Fibroblast of lung (primary cell): ENCODE measurements at places on chromosomes 2 and 18. TPM values are rescaled to one million over a fixed set of nuclear protein-coding genes. Genes with fewer than 3 reads are reported as not detected.

Gene TDRD15
- total RNA-seq: not detected in 2 replicates

Gene PROKR1
- not detected in 2 replicates for total RNA-seq

Gene TMEM247
- total RNA-seq: not detected in 2 replicates

Gene LHCGR
- not detected in 2 replicates for total RNA-seq

Gene ALPG
- total RNA-seq: not detected in 2 replicates

Gene FAM136A
- total RNA-seq: 15.7 and 16.4 TPM in 2 replicates

Gene CD8B
- not detected in 2 replicates for total RNA-seq

Gene CDH19
- not detected in 2 replicates for total RNA-seq
